ENCODE measurements at places on chromosomes 12 and 14. TPM values are rescaled to one million over a fixed set of nuclear protein-coding genes. Genes with fewer than 3 reads are reported as not detected.

- no peak for ATAC-seq
Measured at GRCh38 chr14:56145965-56146364, 27.8 kb downstream of the PELI2 start.

DNA sequence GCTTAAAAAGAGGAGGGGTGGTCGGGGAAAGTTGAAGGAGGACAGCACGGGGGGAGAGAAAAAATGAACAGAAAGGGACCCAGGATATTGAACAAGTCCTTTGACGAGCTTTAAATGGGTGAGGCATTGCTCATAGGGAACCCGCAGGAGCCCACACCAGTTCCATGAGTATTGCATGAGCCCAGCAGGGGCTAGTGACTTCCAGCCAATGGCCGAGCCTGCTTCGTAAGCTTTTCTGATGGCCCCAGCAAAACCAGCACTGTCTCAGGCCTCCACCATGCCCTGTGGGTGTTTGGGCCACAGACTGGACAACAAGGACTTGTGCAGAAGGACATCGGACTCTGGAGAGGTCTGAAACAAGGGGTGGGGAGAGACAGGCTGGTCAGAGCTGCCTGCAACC, 109.5 kb downstream of the ZFP36L1 start:
- ATAC-seq, result peak; percentile 1

GRCh38 chr14:36662258-36662542, 540 bp downstream of the PAX9 start:
- no peak for ATAC-seq

Gene ANO6
- 224 TPM for total RNA-seq

DNA sequence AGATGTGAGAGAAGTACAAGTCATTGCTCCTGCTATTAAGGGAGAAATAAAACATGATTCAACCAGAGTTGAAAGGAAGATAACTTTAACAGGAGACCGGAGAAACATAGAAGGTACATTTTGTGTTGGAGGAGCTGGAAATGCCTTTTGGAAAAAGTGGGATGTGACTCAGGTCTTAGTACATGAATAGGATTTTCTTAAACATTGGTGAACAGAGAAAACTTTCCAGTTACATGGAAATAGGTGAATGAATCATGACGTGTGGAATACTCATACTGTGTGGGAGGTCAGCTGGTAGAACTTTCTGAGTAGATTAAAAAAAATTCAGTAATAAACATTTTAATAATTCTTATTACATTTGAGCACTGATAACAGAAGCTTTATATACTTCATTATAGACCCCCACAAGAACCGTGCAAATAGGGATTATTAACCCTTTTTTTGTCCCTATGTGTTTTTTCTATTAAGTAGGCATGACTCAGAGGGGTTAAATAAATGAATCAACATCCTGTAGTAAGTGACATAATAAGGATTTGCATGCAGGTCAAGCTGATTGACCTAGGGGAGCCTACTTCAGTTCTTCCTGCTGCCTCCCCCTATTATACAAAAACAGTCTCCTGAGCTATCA, 710.5 kb downstream of the NOVA1 start:
- ATAC-seq, result no peak

- ATAC-seq, result no peak
Measured at GRCh38 chr14:35879151-35879648, 53.1 kb downstream of the BRMS1L start.

GRCh38 chr12:54495327-54495726, 2.2 kb upstream of the NCKAP1L start:
- ATAC-seq, result no peak

DNA sequence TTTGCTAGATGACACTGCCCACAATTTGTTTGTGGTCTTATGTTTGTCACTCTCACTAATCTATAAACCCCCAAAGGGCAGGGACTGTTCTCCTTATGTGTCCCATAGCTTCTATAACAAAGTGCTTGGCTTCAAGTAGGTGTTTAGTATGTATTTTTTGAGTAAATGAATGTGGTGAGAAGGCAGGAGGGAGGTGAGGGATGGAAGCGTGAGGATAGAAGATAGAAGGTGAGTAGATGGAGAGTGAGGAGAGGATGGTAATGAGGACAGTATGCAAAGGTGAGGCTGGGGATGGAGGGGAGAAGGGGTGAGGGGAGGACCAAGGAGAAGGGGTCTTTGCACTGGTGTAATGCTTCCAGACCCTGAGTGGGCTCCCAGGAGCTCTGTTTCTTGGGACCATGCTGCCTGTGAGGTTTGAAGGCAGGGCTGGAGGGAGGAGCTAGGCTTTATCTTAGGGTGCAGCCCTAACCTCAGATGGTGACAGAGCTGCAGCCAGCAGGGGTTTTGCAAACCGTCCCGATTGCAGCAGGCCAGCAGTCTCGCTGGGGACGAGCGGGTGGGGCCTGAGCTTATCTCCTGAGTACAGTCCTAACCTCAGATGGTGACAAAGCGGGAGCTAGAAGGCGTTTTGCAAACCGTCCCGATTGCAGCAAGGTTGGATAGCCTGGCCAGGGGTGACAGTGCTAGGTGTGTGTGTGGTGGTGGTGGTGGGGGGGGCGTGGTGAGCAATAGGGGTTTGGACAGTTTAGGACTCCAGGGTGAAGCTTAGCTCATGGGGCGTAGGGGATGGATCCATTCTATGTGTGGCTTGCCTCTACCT, 6.5 kb downstream of the CEBPE start:
- ATAC-seq, result peak; percentile 50

GRCh38 chr12:48973531-48973930, 2.0 kb upstream of the WNT10B start:
- peak; percentile 83 for ATAC-seq

DNA sequence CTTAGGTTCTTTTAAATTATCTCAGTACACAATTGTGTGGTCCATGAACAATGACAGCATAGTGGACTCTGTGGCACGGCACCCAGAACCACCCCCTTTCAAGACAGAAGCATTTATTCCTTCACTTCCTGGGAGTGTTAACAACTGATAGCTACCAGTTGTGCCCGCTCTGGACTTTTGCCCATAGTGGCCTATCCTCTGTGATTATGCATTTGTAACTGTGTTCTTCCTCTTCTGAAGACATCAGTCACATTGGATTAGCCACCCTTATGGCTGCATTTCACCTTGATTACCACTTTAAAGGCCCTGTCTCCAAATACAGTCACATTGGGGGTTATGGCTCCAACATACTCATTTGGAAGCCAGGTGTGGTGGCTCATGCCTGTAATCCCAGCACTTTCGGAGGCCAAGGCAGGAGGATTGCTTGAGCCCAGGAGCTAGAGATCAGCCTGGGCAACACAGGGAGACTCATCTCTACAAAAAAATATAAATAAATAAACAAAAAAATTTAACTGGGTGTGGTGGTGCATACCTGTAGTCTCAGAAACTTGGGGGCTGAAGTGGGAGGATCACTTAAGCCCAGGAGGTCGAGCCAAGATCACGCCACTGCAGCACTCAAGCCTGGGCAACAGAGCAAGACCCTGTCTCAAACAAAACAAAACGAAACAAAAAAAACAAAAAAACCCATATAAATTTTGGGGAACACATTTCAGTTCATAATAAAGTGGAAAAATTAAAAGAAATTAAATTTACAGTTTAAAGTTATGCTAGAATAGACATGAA, 27.6 kb upstream of the PHC1 start:
- no peak for ATAC-seq

- no peak for ATAC-seq
Measured at GRCh38 chr14:32470161-32470715, 141.1 kb downstream of the AKAP6 start.

DNA sequence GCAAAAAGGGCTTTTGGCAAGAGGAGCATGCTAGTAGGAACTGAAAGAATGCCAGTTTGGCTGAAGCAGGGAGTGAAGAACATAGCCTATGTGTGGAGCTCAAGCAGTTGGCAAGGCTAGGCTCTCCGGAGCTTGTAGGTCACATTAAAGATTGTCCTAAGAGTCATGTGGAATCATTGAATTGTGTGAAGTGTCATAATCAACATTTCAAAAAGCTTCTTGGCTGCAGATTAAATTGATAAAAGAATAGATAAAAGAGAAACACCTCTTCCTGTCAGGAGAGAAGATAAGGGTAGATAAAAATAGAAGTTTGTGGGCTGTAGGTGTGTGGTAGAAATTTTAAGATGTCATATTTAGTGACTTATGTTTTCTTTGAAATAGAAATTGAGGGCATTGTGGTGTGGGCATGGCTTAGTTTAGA, 36.1 kb downstream of the CPSF6 start:
- ATAC-seq, result no peak

Gene AMHR2
- total RNA-seq, result not detected

DNA sequence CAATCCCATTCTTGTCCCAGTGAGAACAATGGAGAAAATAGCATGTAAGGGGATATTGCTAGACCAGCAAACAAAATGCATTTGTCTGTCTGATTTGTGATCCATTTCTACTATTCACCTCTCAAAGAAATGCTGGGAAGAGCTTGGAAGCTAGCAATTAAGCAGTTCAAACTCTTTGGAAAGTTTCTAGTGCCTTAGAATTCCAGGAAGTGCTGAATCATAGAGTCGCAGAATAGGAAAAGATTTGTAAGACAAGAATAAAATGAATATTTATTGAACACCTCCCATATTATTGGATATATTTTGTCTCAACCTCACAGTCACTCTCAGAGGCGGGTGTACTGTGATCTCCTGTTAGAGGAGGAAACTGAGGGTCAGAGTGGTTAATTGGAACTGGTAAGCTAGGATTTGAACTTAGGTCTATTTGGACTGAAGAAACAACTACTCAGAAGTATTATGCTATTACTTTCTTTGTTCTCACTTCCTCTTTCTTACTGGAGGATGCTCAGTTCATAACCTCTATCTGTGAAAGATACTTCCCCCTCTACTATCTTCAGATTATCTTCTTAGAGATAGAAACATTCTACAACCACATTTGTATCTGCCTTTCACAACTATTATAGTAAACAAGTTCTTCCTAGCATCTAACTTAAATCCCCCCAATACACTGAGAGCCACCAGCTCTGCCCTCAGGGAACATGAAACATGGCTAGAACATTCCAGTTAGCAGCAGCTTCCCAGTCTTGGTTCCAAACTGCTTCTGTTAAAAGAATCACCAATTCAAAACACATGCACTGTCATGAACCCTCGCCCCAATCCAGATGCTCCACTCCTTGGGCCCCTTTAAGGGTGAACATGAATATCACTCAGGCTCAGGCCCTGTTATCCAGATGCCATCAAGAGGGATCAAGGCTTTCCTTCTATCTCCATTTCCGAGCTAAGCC, 64.2 kb downstream of the DRAM1 start:
- no peak for ATAC-seq

Gene PLXNC1
- total RNA-seq, result 4.8 TPM

DNA sequence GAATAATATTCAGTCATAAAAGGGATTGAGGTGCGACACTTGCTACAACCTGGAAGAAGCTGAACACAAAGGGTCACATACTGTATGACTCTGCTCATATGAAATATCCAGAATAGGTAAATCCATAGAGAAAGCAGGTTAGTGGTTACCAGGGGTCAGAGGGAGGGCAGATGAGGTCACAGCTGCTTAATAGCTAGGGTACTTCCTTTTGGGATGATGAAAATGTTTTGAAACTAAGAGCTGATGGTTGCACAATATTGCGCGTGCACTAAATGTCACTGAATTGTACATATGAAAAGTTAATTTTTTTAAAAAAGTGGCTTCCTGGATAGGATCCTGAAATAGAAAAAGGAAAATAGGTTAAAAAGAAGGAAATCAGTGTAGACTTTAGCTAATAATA, 23.8 kb downstream of the NEUROD4 start:
- ATAC-seq, result no peak

Gene PFDN5
- total RNA-seq, result 782 TPM

Gene ERBB3
- total RNA-seq, result 41.1 TPM

GRCh38 chr12:19916196-19916753, 452.1 kb upstream of the PDE3A start:
- no peak for ATAC-seq

GRCh38 chr14:39763402-39763890, 331.2 kb upstream of the FBXO33 start:
- ATAC-seq, result no peak

GRCh38 chr14:72920008-72920407, 6.3 kb upstream of the DCAF4 start:
- ATAC-seq, result no peak

GRCh38 chr12:81874586-81874985, 115.4 kb upstream of the PPFIA2 start:
- ATAC-seq, result no peak

GRCh38 chr14:103138301-103139131, 15.3 kb downstream of the TNFAIP2 start:
- no peak for ATAC-seq

Gene A2M
- 632 TPM for total RNA-seq

DNA sequence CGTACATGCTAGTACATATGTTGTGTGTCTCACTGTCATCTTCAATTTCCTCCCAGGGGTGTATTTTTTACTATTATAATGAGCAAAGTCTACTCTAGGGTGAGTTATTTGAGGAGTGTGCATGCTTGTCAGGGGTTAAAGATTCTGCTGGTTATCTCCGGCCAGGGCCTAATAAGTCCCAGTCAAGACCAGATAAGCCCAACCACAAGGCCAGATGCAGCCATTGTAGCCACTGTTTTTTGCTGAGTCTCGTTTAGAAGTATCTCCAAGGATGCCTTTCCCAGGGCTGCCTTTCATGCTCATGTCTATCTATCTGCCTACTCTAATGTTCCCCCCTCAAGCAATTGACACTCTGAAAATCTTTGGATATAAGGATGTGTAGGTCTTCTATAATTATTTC, 300.5 kb downstream of the IPO8 start:
- no peak for ATAC-seq

DNA sequence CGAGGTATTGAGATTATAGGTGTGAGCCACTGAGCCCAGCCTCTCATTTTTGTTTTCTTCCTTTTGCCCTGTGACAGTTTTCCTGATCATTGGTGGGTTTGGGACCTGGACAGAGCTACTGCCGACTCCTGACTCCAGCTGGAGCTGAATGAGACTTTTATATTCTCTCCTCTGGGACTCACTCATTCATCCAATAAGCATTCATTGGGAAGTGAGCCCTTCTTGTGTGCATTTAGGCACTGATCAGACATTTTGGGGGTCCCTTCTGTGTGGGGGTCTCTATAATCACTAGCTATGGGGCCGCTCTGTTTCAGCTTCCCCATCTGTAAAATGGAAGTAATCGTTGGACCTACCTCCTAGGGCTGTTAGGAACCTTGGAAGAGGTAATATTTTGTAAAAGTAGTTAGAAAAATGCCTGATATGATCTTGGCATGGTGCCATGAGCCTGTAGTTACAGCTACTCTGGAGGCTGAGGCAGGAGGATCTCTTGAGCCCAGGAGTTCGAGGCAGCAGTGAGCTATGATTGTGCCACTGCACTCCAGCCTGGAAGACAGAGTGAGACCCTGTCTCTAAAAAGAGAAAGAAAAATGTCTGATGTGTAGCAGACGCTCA, 7.2 kb downstream of the SH2B3 start:
- no peak for ATAC-seq

Gene MGAT4C
- total RNA-seq, result 1.1 TPM

- ATAC-seq, result no peak
Measured at GRCh38 chr12:113770389-113770865, 195.7 kb downstream of the RBM19 start.

Gene CBLN3
- 2.8 TPM for total RNA-seq

Gene ESPL1
- 2.3 TPM for total RNA-seq

DNA sequence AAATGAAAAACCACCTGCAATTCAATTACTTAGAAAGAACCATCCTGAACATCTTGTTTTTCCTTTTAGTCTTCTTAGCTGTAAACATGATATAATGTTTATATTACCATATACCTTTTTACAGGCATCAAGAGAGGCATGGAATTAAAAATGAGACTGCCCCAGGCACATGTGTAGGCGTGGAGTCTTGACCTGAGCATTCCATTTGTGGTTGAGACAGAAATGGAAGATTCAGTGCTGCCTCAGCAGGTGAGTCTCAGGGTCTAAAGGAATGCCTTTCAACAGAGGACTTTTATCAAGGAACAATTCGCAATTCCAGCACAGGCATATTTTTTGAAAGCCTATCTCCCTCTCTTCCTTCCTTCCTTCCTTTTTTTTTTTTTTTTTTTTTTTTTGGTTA, 8.0 kb upstream of the NANOGNB start:
- ATAC-seq, result no peak

Gene MRPL52
- total RNA-seq, result 44.2 TPM
